Activated CD4-positive, alpha-beta T cell treated with anti-CD3 and anti-CD28 coated beads, Interleukin-2, Interleukin-6, amounts not matched to agents 100 ng/mL and 50 ng/mL, durations not matched to agents 16 hours and 8 hours (primary cell): ENCODE measurements at places on chromosomes 1 and 21.

DNA sequence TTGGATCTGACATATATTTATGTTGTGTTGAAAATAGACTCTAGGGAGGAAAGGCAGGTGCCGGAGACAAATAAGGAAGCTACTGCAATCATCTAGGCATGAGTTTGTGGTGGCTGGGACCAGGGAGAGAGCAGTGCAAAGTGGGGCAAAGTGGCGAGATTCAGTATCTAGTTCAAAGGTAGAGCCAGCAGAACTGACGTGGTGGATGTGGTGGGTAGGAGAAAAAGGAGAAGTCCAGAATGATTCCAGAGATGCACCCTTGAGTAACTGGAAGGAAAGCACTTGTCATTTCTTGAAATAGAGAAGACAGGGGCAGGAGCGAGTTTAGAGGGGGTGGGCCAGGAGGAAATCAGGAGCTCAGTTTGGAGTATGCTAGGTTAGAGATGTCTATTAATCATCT lies 275.2 kb downstream of the KAZN start:
- DNase-seq: no peak

DNA sequence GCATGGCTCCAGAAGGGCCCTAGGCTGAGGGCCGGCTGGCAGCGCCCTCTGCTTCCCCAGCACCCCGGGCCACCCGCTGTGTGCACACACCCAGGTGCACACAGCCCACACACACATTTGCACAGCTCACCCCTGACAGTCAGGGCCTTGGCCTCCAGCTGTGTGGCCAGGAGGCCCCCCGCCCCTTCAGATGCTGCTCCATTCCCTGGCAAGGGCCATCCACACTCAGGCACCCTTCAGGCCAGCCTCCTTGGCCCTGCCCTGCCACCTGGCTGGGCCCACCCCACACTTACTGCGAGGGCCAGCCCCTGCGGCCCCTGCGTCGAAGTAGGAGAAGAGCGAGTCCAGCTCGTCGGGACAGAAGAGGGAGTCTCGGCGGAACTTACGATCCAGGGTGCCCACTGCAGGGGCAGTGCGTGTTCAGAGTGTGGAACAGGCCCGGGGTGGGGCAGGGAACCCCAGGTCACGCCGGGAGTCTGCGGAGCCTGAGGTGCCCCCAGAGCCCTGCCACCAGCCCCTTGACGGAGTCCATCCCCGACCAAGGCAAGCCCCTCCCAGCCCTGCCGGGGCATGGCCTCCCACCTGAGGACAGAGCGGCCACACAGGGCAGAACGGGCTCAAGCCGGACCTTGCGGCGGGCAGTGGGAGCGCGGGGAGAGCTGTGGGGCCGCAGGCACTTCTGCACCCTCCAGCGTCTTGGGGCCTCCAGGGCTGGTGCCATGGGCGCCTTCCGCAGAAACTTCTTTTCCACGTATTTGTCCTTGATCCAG lies 12.4 kb downstream of the ACAP3 start:
- DNase-seq: no peak

DNA sequence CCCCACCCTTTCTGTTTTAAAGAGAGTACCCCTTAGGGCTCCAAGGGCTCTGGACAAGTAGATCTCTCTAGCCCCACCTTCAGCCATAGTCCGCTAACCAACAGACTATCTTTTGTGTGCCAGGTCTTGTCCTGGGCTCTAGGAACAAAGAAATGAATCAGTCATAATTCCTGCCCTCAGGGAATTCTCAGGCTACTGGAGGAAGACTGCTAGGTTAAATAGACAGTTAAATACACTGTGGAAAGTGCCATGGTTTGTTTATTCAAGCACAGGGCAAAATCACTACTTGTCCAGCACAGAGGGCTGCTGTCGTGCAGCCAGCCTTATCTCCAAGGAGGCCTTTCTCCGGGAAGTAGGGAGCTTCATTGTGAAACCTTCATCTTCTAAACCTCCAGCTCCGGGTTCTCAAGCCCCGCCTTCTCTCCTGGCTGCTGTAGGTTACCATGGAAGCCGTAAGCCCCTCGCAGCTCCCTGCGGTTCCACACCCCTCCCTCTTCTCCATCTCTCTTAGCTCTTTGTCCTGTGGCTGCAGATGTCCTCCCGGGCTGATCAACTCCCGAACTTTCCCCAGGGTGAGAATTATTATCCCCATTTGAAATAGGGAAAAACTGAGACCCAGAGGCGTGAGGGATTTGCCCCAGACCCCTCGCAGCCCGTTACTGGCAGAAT lies 29.8 kb downstream of the SHISAL2A start:
- DNase-seq: no peak

GRCh38 chr1:109267743-109268300 lies 15.1 kb downstream of the PSRC1 start:
- no peak for DNase-seq

GRCh38 chr1:248613742-248614141 lies 16.2 kb upstream of the OR2T10 start:
- DNase-seq: no peak

DNA sequence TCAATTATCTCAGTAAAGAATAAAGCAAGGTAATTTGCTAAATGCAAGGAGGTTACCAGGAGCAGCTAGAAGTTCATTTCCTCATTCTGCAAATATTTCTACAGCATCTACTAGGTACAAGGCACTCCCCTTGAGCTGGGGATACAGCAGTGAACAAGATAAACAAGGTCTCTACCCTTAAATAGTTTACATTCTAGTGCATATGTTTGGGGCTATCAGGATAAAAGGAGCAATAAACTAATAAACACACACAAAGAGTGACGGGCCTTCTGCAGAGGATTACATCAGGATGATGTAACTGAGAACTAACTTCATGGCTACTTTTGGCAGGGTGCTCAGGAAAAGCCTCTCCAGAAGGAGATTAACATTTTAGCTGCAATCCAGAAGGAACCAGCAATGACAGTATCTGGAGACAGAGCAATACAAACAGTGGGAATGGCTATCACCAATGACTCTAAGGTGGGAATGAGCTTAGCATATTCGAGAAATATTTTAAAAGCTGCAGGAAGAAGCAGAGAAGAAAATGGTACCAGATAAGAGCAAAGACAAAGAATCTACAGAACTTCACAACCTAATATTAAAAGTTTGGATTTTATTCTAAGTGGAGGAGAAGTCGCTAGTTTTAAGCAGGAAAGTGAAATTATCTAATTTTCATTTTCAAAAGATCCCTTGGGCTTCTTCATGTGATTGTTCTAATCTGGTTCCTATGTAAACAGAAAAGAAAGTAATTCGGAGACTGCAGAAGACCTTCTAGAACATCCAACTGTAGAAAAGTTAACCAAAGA lies 25.8 kb downstream of the TP53BP2 start:
- DNase-seq: no peak

DNA sequence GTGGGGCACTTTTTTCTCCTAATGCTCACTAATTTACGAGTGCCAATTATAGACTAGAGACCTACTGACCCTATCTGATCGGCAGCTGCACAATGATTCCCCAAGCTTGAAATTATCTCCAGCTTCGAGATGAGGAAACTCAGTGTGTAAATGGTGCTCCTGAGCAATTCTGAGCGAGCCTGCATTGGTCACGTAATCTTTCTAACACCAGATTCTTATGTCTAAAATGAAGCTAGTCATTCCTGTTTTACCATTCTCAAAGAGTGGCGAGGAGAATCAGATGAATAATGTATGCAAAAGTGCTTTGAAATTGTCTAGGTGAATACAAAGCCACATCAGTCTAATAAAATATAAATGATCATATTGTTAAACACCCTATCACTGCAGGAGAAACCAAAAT lies 318.1 kb upstream of the FAM78B start:
- DNase-seq: no peak

DNA sequence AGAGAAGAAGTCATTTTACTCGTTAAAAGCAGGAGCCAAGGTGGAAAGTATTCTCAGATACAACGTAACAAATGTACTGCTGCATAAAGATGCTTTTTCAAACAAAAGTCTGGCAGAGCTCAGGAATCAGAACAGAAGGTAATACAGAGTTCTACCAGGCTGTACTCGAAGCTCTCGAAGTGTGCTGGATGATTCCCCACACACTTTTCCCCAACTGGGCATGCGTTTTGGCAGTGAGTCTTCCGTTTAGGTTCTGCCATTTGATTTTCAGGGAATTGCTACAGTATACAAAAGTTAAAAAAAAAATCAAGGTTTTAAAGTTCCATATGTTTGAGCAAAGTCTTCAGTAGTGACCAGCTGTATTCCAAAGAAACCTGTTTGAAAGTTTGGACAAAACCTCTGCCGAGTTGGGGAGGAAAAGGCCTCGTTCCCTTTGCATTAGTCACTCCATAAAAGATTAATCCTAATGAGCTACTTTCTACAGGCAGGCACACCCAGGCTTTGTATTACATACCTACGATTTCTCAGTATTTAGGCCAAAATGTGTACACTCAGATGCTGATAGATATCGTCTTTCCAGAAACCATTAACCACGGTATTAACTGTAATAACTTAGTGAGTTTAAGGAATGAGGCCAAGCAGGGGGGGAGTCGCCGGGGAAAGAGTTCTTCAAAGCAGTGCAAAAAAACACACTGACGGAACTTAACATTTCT lies 477.1 kb downstream of the LMO4 start:
- no peak for DNase-seq

DNA sequence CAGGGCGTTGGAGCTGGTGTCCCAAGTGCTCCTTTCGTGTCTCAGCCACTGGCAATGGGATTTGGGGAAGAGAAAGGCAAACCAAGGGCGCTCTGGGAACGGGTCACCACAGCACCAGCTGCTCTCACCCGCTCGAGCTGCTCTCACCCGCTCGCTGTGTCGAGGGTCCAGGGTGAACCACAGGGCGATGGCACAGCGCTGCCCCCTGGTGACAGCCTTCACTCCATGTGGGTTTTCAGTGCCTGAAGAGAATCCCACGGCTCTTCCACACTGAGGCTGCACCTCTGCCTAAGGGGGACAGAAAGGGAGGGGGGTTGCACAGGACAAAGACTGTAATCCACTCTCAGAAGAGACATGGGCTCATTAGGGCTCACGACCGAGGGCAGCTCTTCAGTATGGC lies 7.1 kb upstream of the CLDN19 start:
- DNase-seq: peak; percentile 33

- DNase-seq: no peak
These were observed 80.5 kb downstream of the OMA1 start for GRCh38 chr1:58465825-58466629.

- DNase-seq: no peak
These were observed 1363.9 kb upstream of the ADGRL2 start for GRCh38 chr1:80436851-80437250.
